Thoracic aorta (tissue), 2 donors: ENCODE measurements at places on chromosomes 6 and 20.

GRCh38 chr6:108635505-108636226, 74.9 kb downstream of the FOXO3 start:
- no peak for DNase-seq

DNA sequence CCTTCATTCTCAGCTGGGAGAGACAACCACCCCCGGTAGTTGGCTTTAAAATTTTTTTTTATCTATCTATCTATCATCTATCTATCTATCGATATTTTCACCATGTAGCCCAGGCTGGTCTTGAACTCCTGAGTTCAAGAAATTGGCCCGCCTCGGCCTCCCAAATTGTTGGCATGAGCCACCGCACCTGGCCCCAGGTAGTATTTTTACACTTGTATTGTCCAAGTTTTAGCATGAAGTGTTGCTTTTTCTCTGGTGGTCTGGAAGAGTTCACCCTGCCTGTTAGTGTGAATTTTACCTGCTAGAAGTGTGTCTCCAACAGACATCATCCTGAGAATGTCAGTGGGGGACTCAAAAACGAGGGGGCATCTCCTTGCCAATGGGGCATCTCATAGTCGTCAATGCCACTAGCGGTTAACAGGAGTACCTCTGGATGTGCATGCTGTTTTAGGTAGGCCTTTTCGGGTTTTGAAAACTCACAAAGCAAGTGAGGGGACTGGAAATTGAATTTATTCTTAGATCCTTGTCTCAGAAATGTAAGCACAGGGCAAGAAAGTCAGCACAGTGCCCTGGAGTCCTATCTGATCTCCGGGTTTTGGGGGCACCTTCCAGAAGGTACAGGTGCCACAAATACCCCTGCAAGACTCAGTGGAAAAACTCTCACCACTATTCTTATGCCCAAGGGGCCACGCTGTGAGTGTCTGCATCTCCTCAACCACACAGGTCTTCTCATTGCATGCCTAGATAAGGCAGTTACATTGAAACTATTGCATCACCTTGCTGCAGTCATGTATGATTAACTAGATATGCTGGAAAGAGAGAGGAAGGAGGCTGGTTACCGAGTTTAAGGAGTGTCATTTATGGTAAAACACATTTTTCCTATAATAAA, 37.1 kb downstream of the TNFAIP3 start:
- no peak for DNase-seq

- no peak for DNase-seq
Measured at GRCh38 chr6:40015530-40015929, 81.3 kb upstream of the MOCS1 start.

- no peak for DNase-seq
Measured at GRCh38 chr20:13865791-13866351, 81.0 kb downstream of the NDUFAF5 start.

DNA sequence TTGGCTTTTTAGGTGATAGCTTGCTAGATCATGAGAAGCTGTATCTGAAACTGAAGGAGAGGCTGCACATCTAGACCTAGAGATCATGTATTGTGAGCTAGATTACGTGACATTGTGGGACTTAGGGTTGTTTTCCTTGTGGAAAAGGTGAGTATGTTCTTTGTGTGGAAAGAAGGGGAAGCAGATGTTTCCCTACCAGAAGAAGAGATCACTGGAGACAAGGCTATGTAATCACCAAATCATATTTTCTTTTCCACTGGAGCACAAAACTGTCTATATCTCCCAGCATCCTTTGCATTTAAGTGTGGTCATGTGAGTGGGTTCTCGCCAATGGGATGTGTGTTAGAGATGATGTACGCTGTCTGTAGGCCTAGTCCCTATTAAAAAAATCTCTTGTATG, 7.0 kb upstream of the EPB41L2 start:
- no peak for DNase-seq

DNA sequence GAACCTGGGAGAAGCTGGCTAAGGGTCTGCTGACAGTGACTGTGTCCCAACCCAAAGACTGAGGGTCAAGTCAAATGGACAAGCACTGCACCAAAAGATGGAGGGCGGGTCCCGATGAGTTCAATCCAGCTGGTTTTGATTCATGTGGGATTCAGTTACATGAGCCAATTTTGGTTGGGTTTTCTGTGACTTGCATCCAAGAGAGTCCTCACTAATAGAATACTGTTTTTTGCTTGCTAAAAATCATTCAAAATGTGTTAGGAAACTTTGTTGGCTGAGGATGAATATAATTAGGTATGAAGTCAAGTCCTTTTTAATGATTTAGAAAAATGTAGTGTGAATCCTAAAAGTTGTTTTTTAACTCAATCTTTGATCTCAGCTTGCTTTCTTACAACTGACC, 323.8 kb upstream of the NOX3 start:
- no peak for DNase-seq

GRCh38 chr6:42929821-42930360, 611 bp downstream of the CNPY3 start:
- no peak for DNase-seq

DNA sequence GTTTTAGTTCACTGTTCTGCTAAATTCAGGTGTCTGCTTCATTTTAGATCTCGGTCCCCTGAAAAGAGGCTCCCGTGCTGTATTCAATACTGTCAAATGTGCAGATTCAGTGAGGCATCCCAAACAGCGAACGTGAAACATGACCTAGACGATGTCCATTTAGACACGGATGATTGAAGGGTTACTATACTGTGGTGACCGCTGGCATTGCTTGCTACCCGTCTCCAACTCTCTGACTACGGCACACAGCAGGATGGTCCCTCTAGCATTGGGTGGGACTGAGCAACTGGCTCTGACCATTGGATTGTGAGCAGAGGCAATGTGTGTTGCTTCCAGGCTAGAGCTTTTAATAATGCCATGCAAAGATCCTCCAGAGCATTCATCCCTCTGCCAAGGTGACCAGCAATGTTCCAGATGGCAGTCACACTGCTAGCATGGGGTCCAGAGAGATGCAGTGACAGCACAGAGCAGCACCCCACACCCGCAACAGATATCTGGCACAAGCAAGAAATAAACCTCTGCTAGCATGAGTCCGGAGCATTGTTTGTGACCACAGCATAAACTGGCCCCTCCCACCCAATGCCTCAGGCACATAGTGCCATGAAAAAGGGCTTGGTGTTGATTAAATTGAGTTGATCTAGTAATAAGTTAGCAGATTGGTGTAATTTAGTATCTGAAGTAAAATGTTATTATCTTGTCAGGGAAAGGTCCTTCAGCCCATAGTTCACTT, 9.0 kb downstream of the METTL24 start:
- DNase-seq: no peak

DNA sequence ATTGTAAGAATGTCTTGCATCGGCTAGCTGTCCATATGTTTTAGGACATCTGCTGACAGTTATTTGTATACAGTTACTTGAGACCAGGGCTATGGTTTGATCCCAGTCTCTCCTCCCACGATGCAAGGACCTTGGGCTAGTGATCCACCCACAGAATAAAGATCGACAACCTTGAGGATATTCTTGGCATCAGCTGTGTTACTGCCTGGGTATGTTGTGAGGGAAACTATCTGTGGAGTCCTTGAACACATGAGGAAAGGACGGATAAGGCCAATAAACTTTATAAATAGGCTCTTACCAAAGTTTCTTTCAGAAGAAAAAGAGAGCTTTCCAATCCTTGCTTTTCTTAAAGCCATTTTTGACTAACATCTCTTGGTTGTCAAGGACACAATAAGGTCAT, 70.8 kb upstream of the HEY2 start:
- no peak for DNase-seq

GRCh38 chr6:3356056-3356823, 97.5 kb downstream of the PSMG4 start:
- DNase-seq: peak; percentile 35

- DNase-seq: no peak
Measured at GRCh38 chr6:161057103-161058091, 65.8 kb downstream of the MAP3K4 start.

DNA sequence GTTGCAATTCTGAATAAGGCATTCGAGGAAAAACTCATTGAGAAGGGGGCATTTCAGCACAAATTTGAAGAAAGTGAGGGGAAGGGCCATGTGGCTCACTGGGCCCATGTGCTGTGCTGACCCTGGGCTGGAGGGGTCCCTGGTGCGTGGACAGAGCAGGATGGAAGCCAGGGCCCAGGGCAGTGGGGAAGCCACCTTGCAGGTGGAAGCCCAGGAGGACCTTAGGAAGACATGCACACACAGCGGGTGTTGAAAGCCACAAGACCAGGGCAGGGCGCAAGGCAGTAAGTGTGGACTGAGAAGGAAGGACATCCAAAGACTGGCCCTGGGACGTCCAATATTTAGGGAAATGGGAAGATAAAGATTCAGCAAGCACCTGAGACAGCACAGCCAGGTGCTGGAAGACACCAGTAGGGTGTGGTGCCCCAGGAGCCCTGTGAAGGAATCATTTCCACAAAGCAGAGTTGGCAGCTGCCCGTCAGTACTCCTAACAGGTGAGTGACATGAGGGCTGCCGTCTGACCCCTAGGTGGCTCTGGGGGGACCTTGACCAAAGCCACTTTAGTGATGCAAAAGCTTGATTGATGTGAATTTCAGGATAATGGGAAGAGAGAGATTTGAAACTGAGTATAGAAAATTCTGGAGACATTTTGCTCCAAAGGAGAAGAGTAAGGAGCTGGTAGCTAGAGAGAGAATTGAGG, 254.4 kb upstream of the EXOC2 start:
- DNase-seq: no peak
